Bone marrow (tissue), 2 donors: ENCODE measurements at places on chromosomes 3 and 15.

GRCh38 chr3:194686816-194687637, 1.3 kb downstream of the FAM43A start:
- DNase-seq, result no peak

- DNase-seq, result no peak
These were observed 44.0 kb downstream of the NR2F2 start for GRCh38 chr15:96374499-96374898.

DNA sequence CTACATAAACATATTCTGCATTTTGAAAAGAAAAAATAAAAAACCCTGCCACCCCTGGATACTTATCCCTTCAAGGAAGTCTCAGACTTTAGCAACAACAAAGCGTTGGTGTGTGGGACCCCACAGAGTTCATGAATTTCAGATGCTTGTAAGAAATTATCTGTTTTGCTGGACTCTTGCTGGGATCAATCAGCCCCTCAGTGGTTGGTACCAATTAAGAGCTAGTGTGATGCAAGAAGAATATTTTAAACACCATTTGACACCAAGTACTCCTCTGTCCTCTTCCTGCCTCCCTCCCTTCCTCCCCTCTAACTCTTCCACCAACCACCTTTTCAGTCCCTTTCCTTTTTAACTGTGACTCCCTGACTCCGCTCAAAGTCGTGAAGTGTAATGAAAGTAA, 51.5 kb downstream of the SST start:
- DNase-seq, result no peak

DNA sequence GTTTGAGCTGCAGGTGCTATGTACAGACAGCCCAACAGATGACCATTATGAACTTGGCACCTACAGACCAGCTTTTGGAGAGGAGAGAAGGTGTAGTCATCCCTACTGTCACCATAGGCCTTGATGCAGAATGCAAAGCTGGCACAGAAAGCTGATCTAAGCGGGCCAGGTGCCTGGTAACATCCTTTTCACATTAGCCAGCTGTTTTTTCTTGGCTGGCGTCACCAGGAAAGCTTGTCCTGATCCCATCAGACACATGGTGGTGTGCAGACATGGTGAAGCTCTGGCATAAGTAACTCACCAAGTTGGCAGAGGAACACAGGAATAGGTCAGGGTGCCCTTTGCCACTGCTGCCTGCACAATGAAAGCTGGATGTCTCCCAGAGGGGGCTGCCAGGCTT, 97.2 kb upstream of the MB21D2 start:
- DNase-seq, result no peak

- DNase-seq, result no peak
These were observed 160.9 kb downstream of the IGF1R start for GRCh38 chr15:98809273-98809672.

DNA sequence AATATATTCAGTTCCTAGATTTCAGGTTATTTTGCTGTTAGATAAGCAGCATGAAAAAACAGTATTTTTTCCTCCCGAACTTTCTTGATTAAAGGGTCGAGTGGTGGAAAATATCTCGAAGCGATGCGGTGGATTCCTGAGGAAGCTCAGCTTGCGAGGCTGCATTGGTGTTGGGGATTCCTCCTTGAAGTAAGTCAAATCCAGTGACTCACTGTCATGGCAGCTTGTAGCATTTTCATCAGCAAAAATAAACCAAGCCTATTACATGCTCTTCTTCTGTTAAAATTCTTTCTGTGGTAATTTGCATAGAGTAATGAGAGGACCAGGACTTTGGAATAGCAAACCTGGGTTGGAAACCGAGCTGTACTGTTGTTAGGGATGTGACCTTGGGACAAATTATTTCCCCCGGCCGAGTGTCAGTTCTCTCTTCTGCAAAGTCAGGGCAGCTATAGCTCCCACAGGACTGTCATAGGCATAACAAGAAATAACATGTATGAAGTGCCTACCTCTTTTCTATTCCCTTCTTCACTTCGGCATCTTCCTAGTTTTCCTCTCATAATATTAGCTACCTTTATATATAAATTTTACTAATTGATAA, 75.6 kb downstream of the UBP1 start:
- no peak for DNase-seq

GRCh38 chr3:128076483-128077201, 24.4 kb downstream of the SEC61A1 start:
- DNase-seq, result peak; percentile 52

GRCh38 chr3:184156522-184156955, 1.4 kb downstream of the DVL3 start:
- DNase-seq, result no peak

- DNase-seq, result no peak
These were observed 55.5 kb downstream of the ST6GAL1 start for GRCh38 chr3:186985661-186986364.

DNA sequence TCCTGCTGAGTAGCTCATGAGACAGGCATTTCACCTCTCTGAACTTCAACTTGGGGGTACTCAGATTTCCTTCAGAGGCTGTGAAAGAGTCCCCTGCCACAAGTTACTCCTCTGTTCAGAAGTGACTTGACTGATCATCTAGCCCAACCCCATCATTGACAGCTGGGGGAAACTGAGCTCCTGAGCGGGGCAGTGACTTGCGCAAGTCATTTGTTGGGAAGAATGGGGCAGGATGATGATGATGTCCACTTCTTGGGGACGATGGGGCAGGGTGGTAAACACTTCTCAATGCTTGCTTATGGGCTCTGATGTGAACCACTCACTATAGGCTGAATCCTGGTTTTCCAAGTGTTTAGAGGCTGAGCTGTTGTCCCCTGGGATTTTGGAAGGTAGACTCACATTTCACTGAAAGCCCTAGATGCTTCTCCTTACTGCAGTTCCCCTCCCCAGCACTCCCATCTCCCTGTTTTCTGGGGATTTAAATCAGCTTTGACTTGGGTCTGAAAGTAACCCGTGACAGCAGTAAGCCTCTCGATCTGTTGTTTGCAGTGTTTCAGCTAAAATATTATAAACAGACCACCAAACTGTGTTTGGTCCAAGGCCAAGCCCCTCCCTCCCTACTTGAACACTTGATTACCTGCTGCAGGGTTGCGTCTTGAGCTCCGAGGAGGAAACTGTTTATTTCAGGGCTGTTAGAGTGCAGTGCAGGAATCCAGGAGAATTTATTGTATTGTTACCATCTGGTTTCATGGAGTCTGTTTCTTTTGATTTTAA, 25.1 kb downstream of the SMAD3 start:
- DNase-seq, result no peak

- DNase-seq, result no peak
These were observed 22.8 kb upstream of the SLC15A2 start for GRCh38 chr3:121871430-121871829.

- DNase-seq, result no peak
These were observed 150.9 kb upstream of the IL12A start for GRCh38 chr3:159837725-159838124.

- DNase-seq, result no peak
These were observed 96.6 kb upstream of the LIMD1 start for GRCh38 chr3:45497963-45498362.

GRCh38 chr15:27328186-27328585, 357.2 kb downstream of the GABRG3 start:
- no peak for DNase-seq

GRCh38 chr3:37136067-37136466, 38.3 kb downstream of the LRRFIP2 start:
- no peak for DNase-seq

DNA sequence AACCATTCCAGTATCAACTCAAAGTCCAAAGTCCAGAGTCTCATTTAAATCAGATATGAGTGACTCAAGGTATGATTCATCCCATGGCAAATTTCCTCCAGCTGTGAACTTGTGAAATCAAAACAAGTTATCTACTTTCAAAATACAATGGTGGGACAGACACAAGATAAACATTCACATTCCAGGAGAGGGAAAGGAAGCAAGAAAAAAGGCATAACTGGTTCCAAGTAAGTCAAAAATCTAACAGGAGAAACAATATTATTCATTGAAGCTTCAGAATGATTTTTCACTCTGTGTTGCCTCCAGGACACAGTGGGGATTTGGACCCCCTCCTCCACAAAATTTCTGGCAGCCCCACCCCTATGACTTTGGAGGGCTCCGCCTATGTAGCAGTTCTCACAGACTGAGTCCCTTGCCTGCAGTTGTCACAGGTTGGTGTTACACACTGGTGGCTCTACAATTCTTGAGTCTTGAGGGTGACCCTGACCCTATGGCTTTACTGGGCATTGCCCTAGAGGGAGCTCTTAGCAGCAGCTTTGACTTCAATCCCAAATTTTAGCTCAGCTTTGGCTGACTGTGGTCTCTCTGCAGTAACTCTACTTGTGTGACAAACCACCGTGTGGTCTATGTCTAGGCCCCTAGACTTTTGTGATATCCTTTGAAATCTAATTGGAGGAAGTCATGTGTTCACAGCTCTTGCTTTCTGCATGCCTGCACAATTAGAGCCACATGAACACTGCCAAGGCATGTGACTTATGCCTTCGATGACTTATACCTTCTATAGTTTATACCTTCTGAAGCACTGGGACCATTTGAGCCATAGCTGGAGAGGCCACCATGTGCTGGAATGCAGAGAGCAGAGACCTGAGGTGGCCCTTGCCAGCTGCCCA, 644.2 kb downstream of the GRM7 start:
- DNase-seq, result no peak

DNA sequence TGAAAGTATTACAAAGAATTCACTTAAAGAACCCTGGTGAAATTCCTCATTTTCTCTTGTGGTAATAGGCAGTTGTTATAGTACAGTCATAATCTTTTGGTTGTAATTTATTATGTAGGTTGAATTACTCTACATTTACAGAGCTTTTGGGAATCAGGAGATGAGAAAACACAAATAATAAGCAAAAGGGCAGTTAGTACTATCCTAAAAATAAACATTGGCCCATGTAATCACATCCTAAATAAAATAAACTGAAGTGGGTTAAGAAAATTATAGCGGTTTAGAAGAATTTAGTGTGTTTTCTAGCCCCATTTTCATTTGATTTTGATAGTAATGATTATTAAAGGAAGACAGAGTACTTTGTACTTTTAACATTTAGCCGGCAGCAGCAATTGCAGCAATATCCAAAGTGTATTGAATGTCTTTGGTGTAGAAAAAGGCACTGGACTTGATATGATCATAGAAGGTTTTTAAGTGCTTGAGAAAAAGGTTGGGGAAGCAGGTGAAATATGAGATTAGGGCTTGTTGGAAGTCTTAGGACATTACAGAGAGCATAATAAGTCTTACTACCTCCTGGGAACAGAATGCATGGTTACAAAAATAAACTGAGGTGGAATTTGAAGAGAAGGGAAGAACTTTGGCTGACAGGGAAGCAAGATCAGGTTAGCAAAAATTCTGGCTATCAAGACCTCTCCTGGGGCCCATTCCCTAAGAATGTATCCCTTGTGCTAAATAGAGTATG, 79.9 kb downstream of the MBNL1 start:
- DNase-seq, result no peak

DNA sequence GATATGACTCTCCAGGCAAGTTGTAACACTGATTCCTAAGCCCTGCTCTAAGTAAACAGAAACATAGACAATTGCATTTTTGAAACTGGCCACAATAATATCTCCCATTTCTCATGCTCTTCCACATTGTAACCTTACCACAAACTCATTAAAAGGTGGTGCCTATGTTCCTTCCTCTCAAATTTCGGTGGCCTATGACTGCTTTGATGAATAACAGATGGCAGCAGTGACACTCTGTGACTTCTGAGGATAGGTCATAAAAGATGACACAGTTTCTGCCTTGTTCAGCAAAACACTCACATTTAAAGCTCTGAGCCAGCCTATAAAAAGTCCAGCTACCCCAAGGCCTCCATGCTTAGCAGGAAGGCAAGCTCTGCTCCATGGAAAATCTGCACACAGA, 195.2 kb downstream of the EFHB start:
- no peak for DNase-seq

- DNase-seq, result no peak
These were observed 4.5 kb downstream of the NR1I2 start for GRCh38 chr3:119786409-119786808.

GRCh38 chr3:134839990-134840389, 44.9 kb downstream of the EPHB1 start:
- DNase-seq, result no peak

DNA sequence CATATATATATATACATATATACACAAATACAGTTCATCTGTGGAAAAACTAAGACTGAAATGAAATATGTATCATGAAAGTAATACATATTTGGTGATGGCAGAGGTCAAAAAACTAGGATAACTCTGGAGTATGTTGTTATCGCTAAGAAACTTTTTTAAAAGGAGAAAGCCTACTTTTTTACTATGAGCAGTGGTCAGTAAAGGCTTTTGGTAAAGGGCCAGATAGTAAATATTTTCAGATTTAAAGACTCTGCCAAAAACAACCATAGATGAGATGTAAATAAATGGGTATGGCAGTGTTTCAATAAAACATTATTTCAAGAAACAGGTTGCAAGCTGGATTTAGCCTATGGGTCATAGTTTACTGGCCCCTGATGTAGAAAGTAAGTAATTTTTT, 93.8 kb upstream of the TGFBR2 start:
- no peak for DNase-seq

DNA sequence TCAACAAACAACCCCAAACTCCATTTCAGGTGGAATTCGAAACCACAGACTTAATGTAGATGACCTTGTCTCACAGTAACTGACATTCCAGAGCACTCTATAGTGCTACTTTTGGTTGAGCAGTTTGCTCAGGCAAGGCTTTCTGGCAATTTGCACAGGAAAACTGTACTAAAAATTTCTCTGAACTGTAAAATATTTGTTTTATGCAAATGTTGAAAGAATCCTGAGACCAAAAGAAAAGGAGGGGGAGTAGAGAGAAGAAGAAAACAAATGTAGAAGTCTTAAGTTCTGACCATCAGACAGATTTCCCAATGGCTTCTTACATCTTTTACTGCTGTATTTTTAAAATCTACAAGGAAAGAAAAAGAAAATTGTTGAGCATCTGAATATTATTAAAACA, 53.5 kb downstream of the DTWD1 start:
- DNase-seq, result no peak

DNA sequence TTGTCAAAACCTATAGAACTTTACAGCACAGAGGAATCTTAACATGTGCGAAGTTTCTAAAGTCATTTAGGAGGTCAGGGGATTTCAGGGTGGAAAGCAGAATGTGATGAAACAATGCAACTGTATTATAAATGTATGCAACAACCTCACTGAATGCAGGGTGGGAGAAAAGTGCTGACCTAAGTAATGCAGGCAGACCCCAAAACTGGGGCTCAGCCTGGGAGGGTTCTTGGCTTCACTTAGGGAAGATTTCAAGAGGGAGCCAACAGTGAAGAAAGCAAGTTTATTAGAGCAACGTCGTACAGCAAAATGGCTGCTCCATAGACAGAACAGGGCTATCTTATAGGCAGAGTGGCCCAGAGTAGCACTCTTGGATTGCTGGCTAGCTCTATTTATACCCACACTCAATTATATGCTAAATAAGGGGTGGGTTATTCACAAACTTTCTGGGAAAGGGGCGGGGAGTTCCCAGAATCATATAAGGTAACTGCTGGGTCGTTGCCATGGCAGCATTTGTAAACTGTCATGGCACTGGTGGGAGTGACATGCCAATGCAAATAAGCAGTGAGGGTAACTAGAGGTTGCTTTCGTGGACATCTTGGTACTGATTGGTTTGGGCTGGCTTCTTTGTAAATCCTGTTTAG, 14.2 kb upstream of the CAND2 start:
- DNase-seq, result no peak
